Activated T-cell treated with anti-CD3 and anti-CD28 coated beads for 48 hours (primary cell): ENCODE measurements at places on chromosomes 2 and 18.
A peak's percentile ranks its signal among the peaks of the same experiment; 100 is the strongest.

DNA sequence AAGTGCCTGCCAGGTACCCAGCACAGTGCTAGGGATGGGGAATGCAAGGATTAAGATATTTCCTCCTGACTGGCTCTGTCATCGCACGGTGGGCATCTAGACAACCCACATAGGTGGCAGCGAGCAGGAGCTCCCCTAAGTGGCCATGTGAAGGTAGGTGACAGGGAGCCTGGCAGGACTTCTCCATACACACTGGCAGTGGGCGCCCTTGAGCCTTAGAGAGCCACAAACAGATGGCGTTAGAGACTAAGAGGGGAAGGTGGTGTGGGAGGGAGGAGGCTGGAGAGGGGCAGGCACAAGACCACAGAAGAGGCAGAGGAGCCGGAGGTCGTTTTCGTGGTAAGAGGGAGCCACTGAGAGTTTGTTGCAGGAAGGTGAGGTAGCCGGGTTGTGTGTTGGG, 15.2 kb downstream of the PRELID3A start:
- no peak for DNase-seq

- no peak for DNase-seq
Measured at GRCh38 chr2:101187131-101187530, 35.9 kb upstream of the TBC1D8 start.

- DNase-seq, result no peak
Measured at GRCh38 chr2:16400127-16400623, 265.5 kb downstream of the CYRIA start.

GRCh38 chr2:201118961-201119854, 3.2 kb downstream of the CFLAR start:
- no peak for DNase-seq

DNA sequence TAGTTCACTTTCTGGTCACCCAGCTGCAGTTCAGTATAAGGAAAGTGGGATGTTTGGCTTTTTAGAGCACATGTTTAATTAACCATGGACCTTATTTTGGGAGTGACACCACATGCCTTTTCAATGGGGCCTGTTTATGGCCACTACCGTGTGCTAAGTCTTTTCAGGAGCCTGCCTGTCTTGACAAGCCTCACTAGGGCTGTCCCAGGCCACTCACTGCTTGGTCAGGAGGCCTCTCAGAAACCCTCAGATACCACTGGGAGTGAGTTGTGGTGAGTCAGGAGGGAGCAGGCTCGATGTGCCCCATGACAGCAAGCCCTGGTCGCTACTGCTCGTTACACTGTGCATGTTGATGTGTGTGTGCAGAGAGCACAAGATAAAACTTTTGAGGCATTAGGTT, 123.0 kb downstream of the MAP4K4 start:
- peak; percentile 16 for DNase-seq

DNA sequence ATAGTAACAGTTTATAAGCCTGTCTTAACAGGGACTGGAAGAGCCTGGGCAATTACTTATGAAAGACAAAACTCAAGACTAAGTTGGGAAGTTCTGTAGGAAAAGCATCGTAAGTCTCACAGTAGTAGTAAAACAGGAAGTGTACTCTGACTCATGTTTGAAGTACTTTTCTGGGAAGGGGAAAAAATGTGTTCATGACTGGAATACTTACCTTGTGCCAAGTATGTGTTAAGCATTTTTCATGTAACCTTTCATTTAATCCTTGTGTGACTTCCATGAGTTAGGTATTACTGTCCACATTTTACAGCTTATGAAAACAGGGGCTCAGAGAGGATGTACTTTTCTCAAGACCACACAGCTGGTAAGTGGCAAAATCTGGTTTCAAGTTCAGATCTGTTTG, 13.7 kb upstream of the SKOR2 start:
- no peak for DNase-seq

GRCh38 chr18:3579701-3580100, 129.7 kb downstream of the TGIF1 start:
- DNase-seq, result no peak

GRCh38 chr2:156199588-156199987, 132.9 kb downstream of the NR4A2 start:
- no peak for DNase-seq

DNA sequence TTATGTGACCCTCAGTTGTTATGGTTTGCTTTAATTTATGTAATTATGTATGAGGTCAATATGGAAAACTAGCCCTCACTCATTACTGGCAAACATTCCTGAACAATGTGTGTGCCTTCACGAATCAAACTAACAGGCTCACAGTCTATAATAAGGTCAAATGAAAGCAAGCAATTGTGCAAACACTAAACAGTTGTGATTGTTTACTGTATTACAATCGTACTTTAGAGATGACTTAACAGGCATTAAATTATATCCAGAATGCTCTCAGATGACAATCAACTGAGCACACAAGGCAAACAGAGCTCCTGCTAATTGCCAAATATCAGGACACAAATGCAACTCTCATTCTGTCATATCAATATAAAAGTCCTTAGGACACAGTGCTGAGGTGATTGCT, 29.5 kb downstream of the COL5A2 start:
- DNase-seq, result no peak

DNA sequence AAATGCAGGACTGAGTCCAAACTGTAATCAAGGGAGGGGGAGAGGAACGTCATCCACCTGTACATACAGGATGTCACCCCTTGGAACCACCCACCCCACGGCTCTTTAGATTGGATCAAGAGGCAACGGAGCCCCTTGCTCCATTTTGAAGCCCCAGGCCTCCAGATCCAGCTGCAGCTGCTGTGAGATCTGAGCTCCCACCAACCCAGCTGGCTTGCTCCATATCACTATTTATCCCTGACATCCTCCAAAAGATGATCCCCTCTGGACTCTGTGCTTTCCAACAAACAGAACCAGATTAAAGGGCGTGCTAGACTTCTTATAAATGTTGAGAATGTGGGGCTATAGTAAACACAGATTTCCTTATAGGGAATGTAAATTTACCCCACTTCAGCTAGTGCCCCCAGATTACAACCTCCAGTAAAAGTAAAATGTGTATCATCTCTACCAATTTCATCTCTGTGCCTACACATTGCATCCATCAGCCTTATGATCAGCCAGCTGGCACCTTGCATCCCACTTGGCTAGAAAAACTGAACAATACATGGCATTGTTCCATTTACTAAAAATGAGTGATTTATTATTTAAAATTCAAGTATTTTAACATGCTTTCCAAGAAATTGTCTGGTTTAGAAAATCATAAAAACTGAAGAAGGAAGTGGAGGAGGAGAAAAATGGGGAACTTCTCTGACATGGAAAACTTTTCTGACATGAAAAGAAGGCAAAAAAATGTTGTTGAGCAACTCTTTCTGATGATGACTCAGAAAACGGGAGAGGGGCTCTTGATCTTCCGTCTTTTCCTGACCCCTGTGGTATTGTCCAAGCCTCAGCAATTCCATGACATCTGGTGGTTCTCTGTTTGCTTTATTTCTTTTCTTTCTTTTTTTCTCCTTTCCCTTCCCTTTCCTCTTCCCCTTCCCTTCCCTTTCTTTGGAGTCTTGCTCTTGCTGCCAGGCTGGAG, 262.6 kb upstream of the THUMPD2 start:
- no peak for DNase-seq

DNA sequence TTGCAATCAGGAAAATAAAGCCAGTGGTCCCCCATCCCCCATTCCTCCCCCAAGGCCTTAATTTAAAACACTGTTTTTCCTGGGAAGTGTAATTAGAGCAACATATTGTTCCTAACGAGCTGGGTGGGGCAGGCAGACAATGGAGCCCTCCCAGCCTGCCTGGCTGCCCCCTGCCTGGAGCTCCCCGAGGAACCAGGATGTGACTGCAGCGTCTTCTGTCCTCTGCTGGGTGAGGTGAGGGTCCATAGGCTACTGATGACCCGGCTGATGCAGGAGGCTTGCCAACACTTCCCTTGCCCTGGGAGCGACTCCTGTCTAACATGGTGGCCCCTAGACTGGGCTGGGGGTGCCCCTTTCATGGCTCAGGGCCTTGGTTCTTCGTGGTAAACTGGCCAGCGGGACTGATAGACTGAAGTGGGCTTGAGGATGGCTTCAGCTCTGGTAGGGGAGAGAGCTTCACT, 152.4 kb downstream of the DYSF start:
- no peak for DNase-seq

GRCh38 chr18:37741032-37741623, 175.5 kb upstream of the CELF4 start:
- no peak for DNase-seq

DNA sequence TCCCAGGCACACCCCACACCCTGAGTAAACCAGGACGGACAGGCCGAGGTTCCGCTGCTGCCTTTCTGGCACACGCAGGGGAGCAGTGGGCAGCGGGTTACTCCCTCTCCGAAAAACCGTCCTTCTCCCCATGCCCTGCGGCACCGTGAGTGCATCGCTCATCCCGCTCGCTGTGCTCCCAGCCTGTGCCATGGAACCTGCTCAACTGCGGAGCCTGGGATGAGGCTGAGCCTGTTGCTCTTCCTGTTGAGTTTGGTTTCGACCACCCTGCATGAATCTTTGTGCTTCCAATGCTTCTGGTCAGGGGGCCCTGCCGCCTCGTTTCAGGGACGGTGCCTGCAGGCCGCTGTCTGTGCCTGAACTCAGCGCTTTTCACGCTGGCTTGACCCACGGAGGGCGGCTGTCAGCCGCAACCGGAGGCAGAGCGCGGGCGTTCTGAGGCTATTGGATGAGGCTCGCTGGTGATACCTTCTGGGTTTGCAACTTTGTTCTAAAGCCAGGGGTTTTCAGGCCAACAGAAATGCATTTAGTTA, 106.7 kb downstream of the MBP start:
- DNase-seq, result no peak

DNA sequence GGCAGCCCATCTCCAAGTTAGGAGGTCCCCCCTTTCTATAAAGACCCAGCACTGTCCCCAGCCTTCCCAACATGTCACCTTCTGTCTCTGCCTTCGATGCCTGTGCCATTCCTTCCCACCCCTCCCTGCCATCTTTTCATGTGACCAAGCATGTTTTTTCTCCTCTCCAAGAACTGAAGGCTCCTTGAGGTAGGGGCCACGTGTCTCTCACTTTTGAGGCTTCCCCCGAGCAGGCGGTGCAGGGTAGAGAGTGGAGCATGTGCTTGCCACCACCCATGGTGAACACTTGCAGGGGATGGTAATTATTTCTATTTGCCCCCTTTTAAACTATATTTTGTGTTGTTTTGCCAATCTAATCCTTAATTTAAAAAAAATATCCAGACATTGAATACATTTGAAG, 168.4 kb downstream of the ACKR3 start:
- no peak for DNase-seq

DNA sequence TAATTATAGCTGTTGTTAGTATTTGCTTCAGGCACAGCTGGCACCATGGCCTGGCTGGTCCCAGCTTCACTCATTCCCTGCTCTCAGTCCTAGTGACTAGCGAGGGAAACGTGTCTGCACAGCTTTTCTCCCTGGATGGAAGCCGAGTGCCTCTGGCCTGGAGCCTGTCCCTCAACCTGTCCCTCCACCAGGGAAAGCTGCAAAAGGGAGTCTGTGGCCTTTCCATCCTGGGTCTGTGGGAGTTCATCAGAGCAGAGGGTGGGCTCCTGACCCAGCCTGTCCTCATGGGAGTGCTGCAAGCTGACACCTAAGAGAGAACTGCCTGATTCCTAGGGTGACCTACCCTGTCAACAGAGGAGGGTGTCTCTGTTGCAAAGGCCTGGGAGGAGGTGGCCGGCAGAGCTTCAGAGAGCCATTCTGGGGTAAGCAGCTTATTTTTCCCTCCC, 118.3 kb downstream of the CAPN13 start:
- DNase-seq, result no peak

- DNase-seq, result no peak
Measured at GRCh38 chr2:160742667-160743066, 249.1 kb upstream of the RBMS1 start.

DNA sequence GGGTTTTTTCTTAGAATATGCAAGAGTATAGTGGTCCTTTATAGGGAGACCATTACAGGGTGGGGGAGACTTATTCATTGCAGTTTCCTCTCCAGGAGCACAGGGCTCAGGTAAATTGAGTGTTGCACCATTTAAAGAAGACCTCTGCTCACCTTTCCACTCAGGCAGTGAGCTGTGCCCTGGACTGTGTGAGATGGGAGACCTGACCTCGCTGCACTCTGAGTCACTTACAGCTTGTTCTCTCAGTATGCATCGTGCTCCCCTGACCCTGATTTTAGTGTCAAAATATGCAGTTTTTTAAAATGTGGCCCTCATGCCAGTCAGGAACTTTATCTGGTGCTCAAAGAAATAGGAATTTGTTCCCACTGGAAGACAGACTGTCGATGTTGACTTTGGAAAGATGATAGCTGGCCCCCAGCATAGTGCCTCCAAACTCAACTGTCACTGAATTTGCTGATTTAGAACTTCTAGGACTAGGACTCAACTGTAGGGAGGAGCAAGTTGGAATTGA, 146.7 kb upstream of the EPAS1 start:
- DNase-seq, result no peak

DNA sequence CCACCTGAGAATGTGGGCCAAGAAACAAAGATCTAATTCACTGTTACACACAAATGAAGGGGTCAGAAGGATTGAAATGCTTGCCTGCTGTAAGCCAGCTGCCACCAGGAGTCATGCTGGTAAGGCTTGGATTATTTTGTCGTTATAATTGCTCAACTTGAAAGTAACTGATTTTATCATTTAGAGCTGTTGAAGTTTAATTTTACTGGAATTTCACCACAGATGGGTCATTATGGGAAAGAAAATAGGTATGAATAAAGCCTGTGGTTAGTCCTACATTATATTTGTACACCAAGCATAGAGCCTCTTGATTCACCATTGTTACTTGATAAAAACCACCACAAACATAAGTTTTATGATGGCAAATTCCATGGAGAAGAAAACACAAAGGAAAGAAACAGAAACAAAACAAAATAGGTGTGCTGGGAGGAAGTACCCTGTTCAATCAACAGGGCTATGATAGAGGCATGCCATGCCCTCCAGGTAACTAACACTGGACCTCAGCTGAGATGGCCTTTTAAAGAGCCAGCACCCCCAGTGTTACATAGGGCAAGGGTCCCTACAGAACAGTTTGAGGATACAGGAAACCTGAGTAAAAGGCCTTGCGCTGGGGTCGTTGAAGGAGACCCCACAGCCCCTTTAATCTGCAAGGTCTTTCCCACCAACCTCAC, 3.0 kb downstream of the CLEC4F start:
- no peak for DNase-seq

DNA sequence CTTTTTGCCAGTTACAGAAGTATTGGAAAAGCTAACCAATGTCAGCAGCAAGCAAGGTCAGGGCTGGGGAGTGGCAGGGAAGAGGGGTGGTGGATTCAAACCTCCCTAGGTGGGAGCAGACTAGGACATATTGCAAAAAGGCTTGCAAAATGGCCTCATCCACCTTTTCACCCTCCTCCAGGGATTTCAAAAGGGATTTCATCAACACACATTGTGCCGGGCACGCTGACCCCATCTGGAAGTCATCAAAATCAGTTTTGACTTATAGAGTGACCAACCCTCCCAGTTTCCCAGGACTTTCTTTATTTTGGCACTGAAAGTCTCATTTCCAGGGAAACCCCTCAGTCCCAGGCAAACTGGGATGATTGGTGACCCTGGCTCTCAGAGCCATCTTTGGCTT, 94.7 kb downstream of the BIN1 start:
- no peak for DNase-seq

GRCh38 chr18:3099327-3099726, 86.4 kb upstream of the LPIN2 start:
- no peak for DNase-seq

GRCh38 chr18:74242438-74243096, 49.2 kb downstream of the CYB5A start:
- no peak for DNase-seq

- no peak for DNase-seq
Measured at GRCh38 chr18:47389210-47389609, 137.8 kb upstream of the SKOR2 start.

- no peak for DNase-seq
Measured at GRCh38 chr2:187912950-187913349, 358.7 kb upstream of the TFPI start.
